Stimulated activated CD8-positive, alpha-beta memory T cell treated with anti-CD3 and anti-CD28 coated beads, Interleukin-15, amount 100 ng/mL, for 24 hours (primary cell): ENCODE measurements at places on chromosomes 4 and X.
A peak's percentile ranks its signal among the peaks of the same experiment; 100 is the strongest.

DNA sequence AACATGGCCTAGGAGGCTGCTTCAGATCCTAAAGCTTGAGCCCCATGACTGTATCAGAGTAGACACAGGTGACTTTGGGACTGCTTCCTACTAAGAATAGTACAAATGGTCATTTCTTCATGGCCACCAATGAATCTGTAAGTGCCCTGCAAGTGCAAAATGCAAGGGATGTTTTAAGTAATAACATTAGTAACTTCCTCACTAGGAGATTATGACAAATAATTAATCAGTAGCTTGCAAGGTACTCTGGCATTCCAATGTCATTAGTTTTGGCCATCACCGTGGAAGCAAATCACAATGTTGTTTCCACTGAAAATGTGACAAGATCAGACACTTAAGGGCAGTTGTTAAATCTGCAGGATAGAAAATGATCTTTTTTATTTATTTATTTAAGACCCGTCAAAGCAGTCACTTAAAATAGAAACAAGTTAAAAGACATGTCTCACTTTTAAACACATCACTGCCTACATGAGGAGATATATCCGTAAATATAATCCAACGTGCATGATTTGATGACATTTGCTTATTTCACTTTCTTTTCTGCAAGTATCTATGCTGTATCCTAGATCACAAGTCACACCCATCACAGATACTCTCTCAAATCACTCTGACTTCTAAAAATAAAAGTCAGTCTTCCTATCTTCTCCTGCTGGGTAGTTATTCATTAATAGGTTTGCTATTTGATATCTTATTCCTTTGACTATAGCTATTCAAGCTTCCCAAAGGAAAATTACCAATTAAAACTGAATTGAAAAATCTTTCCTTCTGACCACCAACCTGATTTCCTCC is 400.6 kb downstream of the IL15 start:
- no peak for DNase-seq

- no peak for DNase-seq
Measured at GRCh38 chrX:68511255-68511654, 12.4 kb downstream of the YIPF6 start.

- no peak for DNase-seq
Measured at GRCh38 chrX:102784550-102784949, 64.0 kb downstream of the GPRASP3 start.

DNA sequence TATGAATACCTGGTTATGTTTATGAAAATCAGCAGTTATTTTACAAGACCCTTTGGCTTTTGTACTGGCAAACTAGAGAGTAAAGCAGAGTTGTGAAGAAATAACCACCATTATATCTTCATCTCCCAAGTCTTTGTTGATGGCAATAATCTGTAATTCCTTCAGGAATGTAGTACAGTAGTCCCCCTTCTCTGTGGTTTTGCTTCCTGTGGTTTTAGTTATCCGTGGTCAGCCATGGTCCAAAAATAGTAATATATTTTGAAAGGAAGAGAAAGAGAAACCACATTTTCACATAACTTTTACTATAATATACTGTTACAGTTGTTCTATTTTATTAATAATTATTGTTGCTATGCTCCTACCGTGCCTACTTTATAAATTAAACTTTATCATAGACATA is 27.8 kb downstream of the BANK1 start:
- DNase-seq, result no peak

DNA sequence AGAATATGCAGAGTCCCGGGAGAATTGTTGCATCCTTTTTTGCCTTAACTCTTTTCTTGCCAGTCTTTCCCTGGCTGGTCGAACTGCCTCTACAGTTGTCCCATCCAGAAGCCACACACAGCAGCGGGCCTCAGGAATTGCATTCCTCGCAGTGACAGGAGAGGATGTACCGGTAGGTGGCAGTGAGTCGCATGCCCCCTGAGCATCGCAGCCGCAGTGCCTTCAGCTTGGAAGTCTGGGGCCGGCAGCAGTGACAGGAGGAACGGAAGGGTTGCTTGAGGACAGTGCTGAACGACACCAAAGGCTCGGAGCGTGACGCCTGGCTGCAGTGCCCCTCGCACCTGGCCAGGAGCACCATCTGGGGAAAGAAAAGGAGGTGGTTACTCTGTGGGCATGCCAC is 23.5 kb downstream of the NDP start:
- DNase-seq, result peak; percentile 1
